ENCODE measurements at places on chromosomes 2 and 18.

GRCh38 chr2:110866466-110866865, 134.1 kb downstream of the ACOXL start:
- no peak for DNase-seq

DNA sequence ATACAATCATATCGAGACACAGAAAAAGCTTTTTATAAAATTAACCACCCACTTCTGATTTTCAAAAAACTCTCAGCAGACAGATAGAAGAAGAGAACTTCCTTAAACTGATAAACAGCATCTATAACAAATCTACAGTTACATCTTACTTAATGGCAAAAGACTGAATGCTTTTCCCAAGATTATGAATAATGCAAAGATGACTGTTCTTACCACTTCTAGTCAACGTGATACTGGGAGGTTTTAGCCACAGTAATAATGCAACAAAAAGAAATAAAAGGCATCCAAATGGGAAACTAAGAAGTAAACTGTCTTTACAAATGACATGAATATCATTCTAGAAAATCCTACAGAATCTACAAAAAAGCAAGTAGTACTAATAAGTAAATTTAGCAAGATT, 58.0 kb upstream of the TMEM247 start:
- DNase-seq, result no peak

DNA sequence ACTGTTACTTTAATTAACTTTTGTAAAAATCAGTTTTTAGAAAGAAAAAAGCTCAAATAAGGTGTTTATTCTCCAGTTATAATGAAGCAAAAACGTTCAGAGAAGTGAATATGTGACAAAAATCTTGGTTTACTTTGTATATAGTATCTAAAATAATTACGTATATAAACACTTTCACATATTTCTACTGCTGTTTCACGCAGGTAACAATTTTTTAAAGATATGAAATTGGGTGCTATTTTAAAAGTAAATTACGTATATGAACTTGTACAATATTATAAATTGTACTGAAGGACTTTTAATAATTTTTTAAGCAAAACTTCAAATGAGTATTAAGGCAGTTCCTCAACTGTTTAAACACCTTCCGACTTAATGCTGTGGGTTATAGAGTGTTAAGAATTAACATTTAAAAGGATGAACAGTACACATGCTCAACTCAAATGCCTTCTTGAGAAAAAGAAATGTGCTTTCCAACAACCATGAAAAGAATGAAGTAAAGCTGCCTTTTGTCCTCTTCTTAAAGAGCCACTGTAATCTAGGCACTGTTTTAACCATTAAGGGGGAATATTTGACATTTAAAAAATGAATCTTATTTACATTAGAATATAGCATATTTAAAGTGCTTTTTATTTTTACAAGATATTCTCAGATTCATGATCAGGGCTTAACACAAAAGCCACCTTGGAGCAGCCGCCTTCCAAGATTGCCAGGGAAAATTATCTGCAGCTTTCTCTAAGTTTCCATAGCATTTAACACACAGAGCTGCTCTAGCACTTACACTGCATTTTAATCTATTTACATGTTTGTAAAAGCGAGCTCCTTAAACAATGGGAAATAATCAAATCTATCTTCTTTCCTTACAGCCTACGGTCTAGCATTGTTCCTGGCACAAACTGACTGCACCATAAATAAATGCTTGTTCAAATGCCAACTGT, 56.5 kb upstream of the CDKL4 start:
- DNase-seq, result no peak

DNA sequence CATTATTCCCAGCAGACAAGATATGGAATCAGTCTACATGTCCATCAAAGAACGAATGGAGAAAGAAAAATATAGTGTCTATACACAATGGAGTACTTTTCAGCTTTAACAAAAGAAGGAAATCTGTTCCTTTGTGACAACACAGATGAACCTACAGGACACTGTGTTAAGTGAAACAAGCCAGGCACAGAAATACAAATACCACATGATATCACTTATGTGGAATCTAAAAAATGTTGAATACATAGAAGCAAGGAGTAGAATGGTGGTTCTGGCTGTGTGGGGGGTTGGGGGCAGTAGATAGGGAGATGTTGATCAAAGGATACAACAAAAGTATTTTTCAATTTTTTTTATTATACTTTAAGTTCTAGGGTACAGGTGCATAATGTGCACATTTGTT, 347.7 kb upstream of the MAP2 start:
- no peak for DNase-seq

- DNase-seq, result no peak
Observed at GRCh38 chr2:219803294-219803693, 175.9 kb downstream of the SLC4A3 start.

DNA sequence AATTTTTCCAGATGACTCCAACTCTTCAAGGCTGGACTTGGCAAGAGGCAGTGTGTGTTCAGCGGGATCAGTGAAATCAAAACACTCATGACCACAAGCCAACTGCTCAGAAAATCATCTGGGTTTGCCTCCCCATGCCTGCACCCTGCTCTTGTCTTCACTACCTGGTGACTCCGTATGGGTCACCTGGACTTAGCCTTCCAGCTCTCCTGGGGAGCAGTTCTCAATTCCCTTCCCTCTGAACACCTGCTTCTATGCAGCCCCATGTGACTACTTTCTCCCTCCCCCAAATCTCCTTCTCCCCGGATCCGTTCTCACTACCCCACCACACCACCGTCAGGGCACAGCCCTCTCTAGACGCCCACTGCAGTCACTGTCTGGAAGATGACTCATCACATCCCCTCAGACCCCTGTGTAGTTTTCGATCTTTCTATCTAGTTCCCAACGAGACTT, 130.2 kb upstream of the ID2 start:
- no peak for DNase-seq

DNA sequence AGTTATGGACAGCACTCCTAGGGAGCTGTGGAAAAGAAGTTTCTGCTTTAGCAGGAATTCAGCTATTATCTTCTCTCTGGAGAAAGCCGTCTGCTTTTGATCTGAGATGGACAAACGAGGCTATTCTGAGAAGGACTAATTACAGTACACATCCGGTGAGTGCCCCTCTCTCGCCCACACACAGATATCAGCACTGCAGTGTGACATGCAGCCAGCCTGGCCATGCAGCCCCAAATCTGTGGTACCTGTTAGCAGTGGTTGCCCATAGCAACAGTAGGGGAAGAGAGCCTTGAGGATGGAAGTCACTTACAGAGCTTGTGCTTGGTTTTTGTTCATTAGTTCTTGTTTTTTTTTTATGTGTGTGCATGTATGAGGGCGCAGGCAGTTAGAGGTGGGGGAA, 73.9 kb upstream of the TRIB2 start:
- DNase-seq, result no peak

- DNase-seq, result no peak
Observed at GRCh38 chr18:31447530-31448191, at the start of gene DSG3. DSG3 (plus strand) TSS chr18:31447741; CDS start chr18:31447878, 137 bp downstream.

DNA sequence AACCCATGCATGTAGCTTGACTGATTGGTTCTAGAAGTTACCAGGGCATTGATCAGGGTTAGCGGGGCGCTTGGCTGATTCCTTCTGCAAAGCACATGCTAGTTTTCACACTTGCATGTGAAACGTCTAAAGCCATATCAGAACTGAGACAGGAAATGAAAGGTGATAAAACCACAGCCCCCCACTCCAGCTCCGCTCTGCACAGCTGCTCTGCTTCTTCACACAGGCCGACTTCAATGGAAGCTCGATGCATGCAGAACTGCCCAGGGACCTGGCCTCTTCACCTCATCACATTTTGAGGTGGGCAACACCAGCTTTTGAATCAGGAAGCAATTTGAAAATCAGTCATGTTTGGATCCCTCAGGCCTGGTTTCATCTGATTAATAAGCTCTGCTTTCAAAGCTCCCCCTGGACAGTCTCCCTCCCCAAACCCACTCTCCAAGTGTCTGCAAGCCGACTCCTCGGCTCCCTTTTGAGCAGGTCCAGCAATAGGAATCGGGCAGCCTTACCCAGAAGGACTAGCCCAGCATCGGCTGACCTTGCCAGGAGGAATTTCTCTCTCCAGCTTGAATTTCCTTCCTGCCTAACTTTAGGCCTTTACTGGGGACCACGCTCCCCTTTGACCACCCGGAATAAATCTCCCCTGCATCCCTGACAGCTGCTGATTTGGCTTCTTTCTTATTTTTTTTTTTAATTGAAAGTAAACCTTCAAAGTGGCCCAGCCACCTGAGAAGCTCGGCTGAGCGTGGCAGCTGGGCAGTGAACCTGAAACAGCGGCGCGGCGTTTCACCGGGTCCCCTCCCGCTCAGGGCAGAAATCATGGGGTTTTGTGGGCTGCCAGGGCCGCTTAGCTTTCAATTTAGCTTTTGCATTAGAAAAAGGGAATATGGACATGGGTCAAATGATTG, 31.7 kb downstream of the HRH4 start:
- no peak for DNase-seq

GRCh38 chr2:119389615-119390306, 23.0 kb downstream of the DBI start:
- no peak for DNase-seq

GRCh38 chr2:111169268-111169667, 48.6 kb downstream of the BCL2L11 start:
- no peak for DNase-seq

- DNase-seq, result no peak
Observed at GRCh38 chr18:25830787-25831186, 259.6 kb downstream of the SS18 start.

DNA sequence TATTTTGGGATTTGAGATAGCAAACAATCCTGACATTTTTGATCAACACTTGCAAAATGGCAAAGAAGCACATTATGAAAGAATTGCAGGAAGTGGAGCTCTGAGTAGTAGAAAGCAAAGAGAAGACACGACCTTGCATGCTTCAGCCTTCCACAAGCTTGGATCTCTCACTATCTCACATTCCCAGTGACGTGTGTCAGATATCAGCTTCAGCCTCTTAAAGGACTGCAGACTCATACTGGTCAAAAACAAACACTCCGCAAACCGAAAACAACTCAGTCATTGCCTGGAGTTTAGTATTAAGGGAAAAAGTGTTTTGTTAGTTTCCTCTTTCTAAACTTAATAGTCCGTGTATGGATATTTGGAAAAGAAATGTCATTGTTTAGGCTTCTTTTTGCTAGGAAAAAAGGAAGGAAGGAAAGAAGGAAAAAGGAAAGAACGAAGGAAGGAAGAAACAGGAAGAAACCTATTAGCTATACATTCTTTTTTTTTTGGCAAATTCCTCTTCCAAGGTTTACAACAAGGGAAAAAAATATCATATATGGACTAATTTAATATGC, 32.6 kb upstream of the SLC40A1 start:
- DNase-seq, result no peak
